Fibroblast of mammary gland (primary cell): ENCODE measurements at places on chromosomes 4 and X.
A peak's percentile ranks its signal among the peaks of the same experiment; 100 is the strongest.

GRCh38 chr4:75673959-75674328 lies 733 bp upstream of the G3BP2 start:
- DNase-seq: no peak

GRCh38 chrX:103107836-103108235 lies 14.9 kb upstream of the NXF3 start:
- no peak for DNase-seq

DNA sequence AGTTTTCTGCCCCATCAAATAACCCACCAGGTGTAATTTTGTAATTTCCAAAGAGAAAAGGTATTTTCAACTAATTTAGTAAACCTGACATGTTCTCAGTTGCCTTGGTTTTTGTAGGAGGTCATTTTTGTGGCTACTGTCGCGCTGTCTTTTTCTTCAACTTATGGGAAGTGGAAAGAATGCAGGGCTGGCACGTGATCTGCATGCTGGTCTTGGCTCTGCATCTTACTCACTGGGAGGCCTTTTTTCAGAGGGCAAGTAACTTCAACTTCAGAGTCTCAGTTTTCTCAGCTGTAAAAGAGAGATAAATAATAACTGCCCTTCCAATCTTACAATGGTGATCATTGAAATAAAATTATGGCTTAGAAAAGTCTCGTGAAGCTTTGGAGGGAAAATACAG lies 109.9 kb upstream of the SMIM10 start:
- peak; percentile 7 for DNase-seq

DNA sequence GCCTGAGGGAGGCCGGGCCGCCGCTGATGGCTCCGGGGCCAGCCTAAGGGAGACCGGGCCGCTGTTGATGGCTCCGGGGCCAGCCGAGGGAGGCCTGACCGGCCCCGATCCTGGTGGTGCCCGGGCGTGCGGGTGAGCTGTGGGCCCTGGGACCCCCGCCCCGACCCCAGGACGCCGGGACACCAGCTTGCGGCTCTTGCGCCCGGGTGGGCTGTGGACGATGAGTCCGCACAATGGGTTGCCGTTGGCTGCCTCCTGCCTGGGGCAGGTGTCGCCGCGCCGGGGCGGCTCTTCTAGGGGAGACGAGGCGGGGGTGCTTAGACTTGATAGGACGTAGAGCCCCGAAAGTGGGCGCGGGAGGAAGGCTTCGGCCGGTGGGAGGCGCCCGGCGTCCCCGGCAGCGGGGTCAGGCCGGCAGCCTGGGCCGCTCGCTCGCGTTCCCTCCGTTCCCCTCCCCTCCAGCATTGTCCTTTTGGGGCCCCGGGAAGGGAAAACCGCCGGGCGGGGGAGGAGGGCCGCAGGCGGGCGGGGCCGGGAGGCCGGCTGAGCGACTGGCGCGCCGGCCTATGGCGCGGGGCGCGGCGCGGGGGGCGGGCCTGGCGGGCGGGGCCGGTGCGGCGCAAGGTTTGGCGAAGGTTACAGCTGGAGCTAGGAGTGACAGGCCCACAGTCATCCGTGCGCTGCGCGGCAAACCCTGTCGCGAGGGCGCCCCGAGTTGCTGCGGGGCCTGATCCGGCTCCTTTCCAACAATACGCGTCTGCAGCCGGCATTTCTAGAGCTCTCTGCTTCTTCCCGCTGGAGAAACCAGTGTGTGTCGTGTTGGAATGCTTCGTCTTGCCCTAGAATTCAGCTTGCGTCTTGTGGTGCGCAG lies 819 bp downstream of the KIAA0232 start:
- peak; percentile 68 for DNase-seq

GRCh38 chr4:28179126-28179525 lies 1318.5 kb downstream of the STIM2 start:
- no peak for DNase-seq

DNA sequence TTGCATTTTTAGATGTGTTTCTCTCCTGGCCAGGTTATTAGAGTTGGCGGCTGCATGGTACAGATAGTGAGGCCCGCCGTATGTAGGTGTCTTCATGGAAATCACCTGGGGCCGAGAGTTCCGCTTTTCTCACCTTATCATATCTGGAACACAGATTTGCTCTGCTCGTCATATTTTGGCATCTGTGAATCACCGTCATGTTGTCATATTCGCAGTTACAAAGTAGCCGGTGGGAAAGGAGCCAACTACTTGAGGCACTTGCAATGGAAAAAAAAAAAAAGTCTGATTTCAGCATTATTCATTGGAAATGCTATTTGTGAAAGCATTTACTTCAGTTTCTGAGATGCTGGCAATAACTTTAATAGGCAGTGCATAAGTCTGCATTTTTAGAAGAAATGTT lies 1715.2 kb upstream of the TENM3 start:
- no peak for DNase-seq

- no peak for DNase-seq
These were observed 98.0 kb upstream of the MAP9 start for GRCh38 chr4:155474758-155475157.

DNA sequence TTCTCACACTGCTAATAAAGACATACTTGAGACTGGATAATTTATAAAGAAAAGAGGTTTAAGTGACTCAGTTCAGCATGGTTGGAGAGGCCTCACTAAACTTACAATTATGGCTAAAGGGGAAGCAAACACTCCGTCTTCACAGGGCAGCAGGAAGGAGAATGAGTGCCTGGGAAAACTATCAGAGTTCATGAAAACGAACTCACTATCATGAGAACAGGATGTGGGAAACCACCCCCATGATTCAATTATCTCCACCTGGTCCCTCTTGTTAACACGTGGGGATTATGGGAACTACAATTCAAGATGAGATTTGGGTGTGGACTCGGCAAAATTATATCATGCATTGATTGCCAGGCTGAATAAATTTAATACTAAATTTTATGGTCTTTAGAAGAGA lies 592.7 kb downstream of the GRXCR1 start:
- no peak for DNase-seq

- no peak for DNase-seq
These were observed 10.3 kb downstream of the HCFC1 start for GRCh38 chrX:153961292-153961691.

- peak; percentile 7 for DNase-seq
These were observed 1568.6 kb upstream of the PCDH7 start for GRCh38 chr4:29151584-29151983.

GRCh38 chr4:99800332-99801004 lies 16.2 kb upstream of the DAPP1 start:
- no peak for DNase-seq

DNA sequence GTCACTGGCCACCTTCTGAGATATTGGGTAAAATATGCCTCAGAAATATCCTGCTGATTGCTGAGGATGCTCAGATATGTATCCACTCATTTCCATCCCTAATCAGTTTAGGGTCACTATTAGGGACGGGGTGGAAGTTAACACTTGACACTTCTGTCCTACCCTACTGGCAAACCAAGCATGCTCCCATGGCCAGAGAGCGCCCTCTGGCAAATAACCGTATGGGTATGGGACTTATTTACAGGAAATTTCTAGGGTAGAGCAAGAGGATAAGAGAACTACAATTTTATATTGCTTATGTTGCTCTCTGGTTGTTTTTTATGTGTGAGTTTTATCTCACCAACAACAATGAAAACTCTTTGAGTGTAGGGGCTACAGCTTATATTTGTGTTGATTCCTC lies 86.8 kb upstream of the TSPAN7 start:
- no peak for DNase-seq

- peak; percentile 77 for DNase-seq
These were observed 212.1 kb downstream of the CHIC2 start for GRCh38 chr4:53852343-53852742.

GRCh38 chr4:11338956-11339782 lies 89.5 kb downstream of the HS3ST1 start:
- no peak for DNase-seq

- DNase-seq: peak; percentile 4
These were observed 1.2 kb downstream of the SLC39A8 start for GRCh38 chr4:102343964-102344519.

DNA sequence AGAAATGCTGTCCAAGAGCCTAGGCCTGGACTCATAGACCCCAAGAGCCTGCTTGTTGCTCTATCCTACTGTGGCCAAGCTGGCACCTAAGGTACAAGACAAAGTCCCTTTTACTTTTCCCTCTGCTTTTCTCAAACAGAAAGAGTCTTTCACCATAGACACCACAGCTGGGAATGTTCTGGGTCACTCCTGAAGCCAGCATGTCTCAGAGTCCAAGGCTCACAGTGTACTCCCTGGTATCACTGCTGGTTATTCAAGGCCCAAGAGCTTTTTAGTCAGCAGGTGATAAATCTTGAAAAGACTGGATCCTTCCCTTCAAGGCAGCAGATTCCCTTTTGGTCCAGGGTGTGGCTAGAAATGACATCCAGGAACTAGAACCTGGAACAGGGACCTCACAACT lies 328.8 kb downstream of the IQCM start:
- no peak for DNase-seq

DNA sequence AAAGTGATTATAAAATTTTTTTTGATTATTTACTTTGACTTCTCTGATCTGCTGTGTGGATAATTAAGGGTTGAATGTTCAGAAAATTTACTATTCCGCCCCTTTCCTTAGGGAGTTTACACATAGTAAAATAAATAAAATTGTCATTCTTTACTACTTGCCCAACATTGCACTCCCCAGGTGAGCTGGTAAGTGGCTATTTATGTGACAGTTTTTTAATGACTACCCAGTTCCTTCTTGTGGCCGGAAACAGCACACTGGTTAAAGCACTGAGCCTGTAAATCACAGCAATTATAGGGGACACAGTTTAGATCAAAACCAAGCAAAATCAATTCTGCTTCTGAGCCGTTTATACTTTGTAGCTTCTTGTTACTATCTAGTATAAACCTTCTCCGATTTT lies 158.1 kb downstream of the FHIP1A start:
- DNase-seq: no peak

DNA sequence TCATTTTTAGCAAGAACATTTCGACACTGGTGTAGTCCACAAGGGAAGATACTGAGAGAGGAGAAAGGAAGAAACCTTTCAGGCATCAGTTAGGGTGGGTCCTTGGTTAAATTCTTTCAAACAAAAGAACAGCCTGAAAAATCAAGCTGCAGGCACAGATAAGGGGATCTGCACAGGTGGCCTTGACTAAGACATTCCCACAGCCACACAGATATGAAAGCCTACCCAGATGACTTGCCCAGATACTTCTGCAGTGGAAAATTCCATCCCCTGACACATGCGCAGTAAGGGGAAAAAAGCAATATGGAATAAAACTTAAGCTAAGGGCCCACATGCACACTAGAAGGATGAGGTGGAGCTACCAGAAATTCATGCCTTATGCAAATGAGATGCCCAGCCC lies 8.9 kb upstream of the TMEM165 start:
- DNase-seq: no peak

DNA sequence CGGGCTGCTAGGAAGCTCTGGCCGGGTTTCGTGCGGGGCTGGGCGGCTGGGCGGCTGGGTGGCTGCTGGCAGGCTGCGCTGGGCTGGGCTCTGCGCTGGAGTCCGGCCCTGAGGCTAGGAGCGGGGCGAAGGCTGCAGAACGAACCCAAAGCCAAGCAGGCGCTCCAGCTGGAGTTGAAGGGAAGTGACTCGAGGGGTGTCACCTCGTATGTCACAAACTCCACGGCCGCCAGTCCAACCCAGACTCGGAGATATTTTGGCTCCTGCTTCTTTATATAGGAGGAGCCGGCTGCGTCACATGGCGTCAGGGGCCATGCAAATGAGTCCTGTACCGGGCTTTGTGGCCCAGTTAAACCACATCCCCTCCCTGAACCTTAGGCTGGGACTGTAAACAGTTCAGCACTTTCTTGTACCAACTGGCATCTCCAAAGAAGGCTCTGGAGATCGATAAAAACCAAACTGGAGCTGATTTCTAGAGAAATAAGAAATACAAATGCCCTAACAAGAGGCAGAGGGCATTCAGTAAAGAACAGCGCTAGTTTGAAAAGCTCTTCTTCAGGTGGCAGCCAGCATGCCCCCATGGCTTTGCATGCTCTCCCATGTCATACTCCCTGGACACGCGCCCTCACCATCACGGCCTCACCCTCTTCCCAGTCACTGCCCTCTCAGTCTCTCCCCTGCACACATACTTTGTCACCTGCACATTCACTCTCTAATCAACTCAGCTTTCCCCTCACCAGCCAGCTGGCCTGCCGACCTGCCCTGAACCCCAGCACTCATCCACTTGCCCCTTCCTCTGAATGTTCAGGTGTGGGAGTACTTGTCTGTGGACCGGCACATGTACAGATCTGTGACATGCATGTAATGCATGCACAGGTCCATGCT lies 58.5 kb downstream of the TSC22D3 start:
- DNase-seq: peak; percentile 89

GRCh38 chr4:185305979-185306442 lies 89.7 kb downstream of the LRP2BP start:
- DNase-seq: peak; percentile 93
